ENCODE measurements at places on chromosomes 6 and 20. TPM values are rescaled to one million over a fixed set of nuclear protein-coding genes. Genes with fewer than 3 reads are reported as not detected.

TRIM38 gene
- total RNA-seq: 10.2 TPM

SPATA25 gene
- 8.1 TPM for total RNA-seq

EBF4 gene
- 24.3 TPM for total RNA-seq

COL20A1 gene
- total RNA-seq: 0.97 TPM

USP49 gene
- total RNA-seq: 16.5 TPM

GABRR1 gene
- total RNA-seq: not detected

CTAGE9 gene
- total RNA-seq: not detected

PROKR2 gene
- not detected for total RNA-seq

SRSF12 gene
- total RNA-seq: not detected

TMEM217 gene
- not detected for total RNA-seq

TREML2 gene
- not detected for total RNA-seq

HFE gene
- 6.6 TPM for total RNA-seq

OLIG3 gene
- total RNA-seq: not detected

ID4 gene
- total RNA-seq: 29.2 TPM

TBXT gene
- total RNA-seq: not detected

DNA sequence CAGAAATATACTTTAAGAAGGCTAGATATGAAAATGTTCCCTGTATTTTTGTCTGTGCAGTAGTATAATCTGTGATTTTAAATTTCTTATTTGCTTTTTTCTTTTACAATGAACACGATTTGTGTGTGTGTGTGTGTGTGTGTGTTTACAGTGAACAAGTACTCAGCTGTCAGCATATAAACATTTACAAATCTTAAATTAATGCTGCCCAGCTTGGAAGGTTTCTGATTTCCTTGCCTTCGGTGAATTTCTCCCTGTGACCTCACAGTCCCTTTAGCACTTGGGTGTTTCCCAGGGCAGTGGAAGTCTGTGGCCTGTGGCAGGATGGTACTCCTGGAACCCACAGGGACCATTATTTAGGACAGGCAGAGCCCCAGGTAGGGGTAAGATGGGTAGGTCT lies 37.6 kb downstream of the TXLNB start:
- no peak for DNase-seq

DNA sequence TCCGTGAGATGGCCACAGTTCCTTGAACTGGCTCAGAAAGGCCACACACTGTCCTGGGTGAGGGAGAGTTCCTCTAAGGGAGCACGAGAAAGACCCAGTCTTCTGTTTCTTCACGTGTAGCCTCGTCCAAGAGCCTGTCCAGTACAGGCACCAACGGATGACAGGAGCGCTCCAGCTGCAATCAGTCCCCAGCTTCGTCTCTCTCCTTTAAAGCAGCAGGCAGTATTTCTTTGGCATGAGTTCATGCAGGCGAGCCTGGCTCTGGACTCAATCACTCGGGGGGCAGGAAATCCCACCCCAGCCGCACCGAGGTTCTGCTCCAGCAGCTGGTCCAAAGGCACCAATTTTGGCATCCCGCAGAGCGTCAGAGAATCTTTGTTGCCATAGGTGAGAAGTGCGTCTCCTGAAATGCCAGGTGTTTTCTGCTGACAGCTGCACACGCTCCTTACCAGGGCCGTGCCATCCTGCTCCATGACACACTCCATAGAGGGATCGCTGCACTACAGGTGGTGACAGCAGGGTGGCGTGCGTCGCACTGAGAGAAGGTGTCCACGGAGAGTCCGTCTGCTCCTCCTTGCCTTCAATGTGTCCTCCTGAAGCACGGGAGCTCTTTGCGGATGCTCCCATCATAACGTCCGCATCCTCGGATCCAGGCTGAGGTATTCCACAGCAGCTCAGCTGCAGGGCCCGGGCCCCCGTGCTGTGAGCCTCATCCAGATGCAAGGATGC lies 59.6 kb upstream of the AFDN start:
- DNase-seq: no peak

DNA sequence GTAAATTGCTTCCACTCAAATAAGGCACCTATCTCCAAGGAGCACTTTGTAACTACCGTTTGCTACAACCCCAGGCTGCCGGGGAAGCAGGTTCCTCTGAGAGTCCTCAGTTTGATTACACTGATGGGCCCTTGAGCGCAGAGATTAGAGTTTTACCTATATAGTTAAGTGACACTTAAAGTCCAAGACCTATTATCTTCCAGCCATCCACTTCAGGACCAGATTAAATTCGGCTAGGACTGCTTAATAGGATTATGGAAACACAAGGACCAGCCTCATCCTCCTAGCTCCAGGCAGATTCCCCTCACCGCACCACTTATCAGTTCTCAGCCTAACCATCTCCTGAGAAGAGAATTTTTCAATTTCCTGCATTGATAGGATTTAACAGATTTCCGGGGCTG lies 64.7 kb upstream of the TIAM2 start:
- no peak for DNase-seq

DNA sequence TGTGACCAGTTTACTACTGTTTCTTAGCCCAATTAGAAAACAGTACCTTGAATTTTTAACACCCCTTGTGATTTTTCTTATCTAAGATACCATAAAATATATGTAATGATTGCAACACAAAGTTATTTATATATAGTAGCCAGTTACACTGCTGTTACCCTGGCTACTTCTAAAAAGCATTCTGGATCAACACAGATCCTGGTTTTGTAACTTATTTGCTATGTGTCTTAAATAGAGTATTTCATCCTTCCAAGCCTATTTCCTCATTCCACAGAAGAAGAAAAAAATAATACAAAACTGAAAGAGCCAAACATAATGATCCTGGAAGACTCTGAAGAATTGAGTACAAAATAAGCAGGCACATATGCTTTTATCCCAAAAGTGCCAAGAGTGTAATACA lies 19.0 kb upstream of the GSTA4 start:
- DNase-seq: no peak

- no peak for DNase-seq
Measured at GRCh38 chr6:90940812-90941481, 354.1 kb upstream of the MAP3K7 start.

DNA sequence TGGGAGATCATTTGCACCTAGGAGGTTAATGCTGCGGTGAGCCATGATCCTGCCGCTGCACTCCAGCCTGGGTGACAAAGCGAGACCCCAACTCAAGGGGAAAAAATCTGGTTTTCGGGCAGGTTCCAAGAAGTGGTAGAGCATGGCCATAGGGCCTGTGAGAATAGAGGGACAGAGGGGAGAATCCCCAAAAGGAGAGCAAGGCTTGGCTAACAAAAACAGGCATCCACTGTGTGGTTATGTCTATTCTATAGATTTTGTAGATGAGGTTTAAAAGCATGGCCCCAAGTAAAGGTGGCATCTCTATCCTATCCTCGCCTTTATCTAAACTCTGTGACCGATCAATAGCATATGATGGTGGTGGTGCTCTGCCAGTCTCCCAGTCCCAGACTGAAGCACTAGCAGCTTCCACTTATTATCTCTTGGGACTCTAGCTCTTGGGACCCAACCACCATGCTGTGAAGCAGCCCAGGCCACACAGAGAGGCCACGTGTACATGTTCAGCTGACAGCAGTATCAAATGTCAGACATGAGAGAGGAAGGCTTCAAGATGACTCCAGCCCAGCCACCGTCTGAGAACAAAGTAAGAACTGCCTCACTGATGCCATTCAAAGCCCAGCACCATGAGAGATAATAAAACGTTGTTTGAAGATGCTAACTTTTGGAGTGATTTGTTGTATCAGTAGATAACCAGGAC lies 27.7 kb downstream of the EIF2S2 start:
- no peak for DNase-seq

DNA sequence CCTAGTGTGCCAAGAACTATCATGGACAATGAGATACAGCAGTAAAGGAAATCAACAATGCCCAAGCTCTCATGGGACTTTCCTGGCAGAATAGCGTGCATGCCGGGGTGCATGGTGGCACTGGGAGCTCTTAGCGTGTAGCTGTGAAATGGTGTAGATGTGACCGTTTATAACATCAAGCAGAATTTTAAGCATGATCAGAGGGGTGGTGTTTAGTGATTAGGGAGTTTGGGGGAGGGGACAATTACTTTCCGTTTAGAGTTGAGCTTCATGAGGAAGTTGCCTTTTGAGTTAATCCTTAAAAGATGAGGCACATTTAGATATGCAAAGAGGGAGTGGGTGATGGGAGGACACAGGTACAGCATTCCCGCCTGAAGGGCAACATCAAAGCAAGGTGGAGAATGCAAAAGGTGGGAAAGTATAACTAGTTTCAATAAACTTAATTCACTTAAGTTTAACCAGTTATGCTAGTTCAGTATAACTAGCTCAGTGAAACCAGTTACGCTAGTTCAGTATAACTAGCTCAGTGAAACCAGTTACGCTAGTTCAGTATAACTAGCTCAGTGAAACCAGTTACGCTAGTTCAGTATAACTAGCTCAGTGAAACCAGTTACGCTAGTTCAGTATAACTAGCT lies 661.6 kb downstream of the QKI start:
- DNase-seq: no peak

GRCh38 chr20:62887860-62888239 lies 26.2 kb upstream of the TCFL5 start:
- DNase-seq: no peak

DNA sequence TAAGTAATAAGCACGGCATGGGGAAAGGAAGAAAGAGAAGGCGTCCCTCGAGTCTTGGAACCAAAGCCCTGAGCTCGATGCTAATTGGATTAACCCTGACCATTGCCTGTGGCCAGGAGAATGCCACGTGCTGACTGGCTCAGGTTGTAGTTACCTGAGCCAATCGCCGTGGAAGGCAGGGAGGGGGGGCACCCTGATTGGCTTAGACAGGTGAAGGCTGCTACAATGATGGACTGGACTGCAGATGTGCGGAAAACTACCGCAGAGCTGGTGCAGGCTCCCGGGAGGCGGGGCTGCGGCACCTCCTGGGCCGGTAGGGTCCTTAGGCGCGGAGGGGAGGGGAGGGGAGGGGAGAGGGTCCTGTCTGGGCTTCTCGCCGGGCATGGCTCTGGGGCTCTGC lies 121.3 kb downstream of the TFAP2C start:
- DNase-seq: no peak

- DNase-seq: peak; percentile 55
Measured at GRCh38 chr20:6122873-6123648, at the start of gene FERMT1. TSS of gene FERMT1 (minus strand) at chr20:6123030. CDS start at chr20:6119554, 3,476 bp downstream.

DNA sequence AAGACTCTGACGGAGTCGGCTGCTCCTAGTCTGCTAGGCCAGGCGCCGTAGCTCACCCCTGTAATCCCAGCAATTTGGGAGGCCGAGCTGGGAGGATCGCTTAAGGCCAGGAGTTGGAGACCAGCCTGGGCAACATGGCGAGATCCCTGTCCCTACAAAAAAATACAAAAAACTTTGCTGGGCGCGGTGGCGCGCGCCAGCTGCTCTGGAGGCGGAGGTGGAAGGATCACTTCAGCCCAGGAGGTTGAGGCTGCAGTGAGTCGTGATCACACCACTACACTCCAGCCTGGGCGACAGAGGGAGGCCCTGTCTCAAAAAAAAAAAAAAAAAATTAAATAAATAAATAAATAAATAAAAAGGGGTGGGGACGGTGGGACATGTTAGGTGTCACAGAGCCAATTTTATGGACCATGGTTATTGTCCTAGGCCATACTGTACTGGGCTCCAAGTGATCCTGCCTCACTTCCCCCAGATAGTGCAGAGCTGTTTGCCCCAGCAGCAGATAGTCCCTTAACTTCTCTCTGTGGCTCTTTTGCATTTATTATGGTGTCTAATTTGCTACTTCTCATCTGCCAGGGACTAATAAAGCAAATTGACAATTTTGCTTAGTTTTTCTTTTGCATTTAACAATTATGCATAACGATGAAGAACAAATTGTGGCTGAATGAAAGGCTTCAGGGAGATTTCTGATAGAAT lies 5.2 kb downstream of the PI16 start:
- no peak for DNase-seq

DNA sequence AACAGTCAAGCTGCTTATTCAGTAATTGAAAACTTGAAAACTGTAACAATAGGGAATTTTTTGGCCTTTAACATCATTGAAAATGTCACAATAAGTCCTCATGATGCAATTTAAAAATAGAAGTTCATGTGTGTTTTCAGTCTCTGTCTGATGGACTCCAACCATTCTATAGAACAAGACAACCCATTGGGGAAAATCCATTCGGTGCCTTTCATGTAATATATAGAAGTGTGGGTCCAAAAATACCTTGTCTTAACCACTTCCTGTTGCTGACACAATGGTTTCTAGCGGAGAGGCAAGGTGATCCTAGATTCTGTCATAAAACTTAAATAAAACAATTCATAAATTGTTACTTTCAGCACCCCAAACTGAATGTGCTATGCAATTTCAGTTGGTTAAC lies 1131.3 kb upstream of the MAP3K7 start:
- no peak for DNase-seq

GRCh38 chr20:7389216-7389615 lies 551.0 kb downstream of the HAO1 start:
- DNase-seq: no peak

GRCh38 chr6:76609160-76609559 lies 536.7 kb upstream of the IMPG1 start:
- DNase-seq: no peak

GRCh38 chr6:101490857-101491256 lies 97.3 kb downstream of the GRIK2 start:
- no peak for DNase-seq

- DNase-seq: no peak
Measured at GRCh38 chr6:42921801-42922200, 5.9 kb downstream of the PTCRA start.

GRCh38 chr6:116330511-116330910 lies 40.2 kb upstream of the DSE start:
- no peak for DNase-seq

DNA sequence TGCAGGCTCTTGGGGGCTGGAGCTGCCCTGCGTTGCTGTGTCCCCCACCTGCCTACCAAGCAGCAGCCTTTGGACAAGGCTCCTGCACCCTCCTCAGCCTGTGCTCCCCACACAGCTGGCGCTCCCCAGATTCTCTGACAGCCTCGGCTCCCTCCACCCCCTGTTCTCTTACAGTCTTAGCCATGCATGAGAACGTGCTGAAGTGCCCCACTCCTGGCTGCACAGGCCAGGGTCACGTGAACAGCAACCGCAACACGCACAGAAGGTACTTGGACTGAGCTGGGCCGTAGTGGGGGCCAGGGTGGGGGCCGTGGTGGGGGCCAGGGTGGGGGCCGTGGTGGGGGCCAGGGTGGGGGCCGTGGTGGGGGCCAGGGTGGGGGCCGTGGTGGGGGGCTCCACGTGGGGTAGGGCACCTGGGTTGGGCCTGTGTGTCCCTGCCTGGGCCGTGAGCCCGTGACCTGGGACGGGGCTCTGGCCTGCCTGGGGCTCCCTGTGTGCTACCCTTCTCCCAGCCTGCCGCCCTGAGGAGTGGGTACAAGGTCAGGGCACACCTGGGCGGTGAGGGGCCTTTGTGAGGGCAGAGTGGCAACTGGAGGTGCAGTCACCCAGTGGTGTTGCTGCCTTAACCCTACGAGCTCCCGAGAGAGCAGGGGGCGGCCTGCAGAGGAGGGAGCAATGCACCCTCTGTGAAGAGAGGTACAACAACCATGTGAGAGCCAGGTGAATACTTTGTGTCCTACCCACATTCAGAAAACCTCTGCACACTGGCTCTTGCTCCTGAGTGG lies 43.5 kb upstream of the PCMTD2 start:
- DNase-seq: no peak

- peak; percentile 65 for DNase-seq
Measured at GRCh38 chr6:149079911-149080491, 237.5 kb upstream of the TAB2 start.

GRCh38 chr20:33865761-33866370 lies 54.7 kb downstream of the CHMP4B start:
- no peak for DNase-seq

- no peak for DNase-seq
Measured at GRCh38 chr20:59526242-59527225, 77.8 kb upstream of the PHACTR3 start.
